ENCODE measurements at places on chromosomes 11 and 22.

GRCh38 chr11:61510166-61510919 lies 1.8 kb downstream of the LRRC10B start:
- no peak for DNase-seq

DNA sequence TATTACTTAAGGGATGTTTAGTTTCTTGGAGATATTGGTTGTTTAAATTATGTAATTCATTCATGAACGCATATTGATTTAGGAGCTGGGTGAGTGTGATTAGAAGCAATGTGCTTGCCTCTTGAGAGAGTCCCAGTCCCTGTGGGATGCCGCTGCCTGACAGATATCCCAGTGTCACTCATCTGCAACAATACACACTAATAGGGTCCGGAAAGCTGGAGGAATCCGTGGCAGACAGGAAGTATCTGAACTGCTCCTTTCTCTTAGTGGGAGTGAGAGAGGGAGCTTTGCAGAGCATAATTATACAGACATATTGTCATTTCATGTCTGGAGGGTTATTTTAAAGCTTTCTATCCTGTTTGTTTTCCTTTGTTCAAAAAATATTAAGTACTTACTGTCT lies 17.4 kb downstream of the AMOTL1 start:
- no peak for DNase-seq

GRCh38 chr11:72190631-72191071 lies 1.3 kb upstream of the FOLR1 start:
- no peak for DNase-seq

DNA sequence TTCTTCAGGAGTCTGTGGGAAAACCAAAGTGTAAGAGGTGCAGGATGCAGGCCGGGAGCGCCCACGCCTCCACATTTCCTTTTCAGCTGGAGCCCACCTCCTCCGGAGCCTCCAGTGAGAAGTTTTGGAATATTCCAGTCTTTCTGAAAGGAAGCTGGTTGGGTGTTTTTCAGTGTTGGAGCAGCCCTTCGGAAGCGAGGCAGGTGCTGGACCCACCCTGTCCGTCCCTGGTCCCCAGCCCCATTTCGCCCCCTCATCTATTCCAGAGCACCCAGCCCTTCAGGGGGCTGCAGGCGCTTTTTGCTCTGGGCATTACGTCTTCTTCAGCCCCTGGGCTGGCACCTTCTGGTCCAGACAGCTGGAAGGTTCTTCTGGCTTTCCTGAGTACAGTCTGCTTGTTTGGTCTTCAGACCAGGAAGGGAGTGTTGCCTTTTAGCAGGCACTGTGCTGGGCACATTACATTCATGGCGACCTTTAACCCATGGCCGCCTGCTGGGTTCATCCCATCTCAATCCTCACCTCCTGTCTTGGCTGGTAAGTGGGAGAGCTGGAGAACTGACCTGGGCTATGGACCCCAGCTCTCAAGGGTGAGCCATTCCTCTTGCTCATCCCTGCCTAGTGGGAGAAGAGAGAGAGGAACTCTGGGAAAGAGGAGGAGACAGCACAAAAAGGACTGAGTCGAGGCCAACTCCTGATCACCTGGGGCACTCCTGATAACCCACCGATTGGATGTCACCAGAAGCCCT lies 710 bp upstream of the THY1 start:
- no peak for DNase-seq

DNA sequence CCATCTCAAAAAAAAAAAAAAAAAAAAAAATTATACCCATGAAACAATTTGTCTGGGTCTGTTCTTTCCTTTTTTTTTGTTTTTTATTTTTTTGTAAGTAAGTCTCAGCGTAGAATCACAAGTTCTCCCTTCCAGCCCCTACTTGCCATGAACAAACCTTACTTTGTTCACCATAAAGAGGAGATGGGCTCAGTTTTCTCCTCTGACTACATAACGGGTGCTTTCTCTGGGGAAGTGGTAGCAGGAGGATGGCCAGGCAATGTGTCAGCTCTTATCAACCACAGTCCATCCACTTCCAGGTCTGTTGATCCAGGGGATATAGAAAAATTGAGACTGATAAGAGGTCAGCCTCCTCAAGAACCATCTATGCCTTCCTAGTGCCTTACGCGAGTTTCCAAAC lies 11.0 kb downstream of the ASCC2 start:
- no peak for DNase-seq

DNA sequence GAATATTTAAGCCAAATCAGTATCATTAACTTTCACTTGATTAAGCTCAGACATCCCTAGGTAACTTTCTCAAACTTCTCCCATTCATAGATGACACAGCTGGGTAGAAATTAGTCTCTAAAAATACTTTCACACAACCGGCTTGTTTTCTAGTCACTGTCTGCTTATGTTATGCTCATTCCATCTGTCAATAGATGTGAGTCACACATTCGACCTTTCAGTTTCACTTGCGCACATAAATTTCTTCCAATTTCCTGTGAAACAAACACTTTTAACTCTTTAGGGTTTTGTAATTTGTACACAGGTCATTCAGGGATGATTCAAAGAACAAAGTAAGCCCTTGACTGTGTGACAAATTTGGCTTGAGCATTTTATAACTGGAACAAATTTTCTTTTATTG lies 723.0 kb downstream of the KCNA4 start:
- peak; percentile 72 for DNase-seq

DNA sequence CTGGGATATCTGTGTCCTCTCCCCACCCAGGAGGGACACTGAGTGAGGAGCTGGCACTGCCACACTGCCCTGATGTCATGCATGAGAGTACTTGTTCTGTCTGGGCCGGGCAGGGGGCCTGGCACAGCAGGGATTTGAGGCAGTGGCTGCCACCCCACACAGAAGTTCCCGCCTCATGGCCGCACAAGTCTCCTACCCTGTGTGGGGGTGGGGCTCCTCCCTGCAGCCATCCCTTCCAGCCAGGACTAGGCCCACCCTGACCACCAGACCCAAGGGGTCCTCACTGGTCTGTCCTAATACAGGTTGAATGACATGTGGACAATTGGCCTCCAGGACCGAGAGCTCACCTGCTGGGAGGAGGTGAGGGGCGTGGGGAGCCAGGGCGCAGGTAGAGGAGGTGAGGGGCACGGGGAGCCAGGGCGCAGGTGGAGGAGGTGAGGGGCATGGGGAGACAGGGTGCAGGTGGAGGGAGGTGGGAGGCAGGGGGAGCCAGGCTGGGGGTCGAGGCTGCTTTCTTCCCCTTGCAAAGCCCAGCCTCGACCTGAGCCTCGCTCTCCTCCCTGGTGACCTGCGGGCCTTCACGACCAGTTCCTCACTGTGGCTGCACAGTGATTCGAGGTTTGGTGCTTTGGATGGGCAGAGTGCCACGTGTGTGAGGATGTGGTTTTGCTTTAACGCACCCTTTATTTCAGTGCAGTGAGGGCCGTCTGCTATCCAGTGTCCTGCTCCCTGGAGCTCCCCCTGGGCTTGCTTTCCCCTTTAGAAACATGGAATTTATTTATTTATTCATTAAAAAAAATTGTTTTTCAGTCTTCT lies 7.4 kb downstream of the LZTR1 start:
- peak; percentile 67 for DNase-seq

DNA sequence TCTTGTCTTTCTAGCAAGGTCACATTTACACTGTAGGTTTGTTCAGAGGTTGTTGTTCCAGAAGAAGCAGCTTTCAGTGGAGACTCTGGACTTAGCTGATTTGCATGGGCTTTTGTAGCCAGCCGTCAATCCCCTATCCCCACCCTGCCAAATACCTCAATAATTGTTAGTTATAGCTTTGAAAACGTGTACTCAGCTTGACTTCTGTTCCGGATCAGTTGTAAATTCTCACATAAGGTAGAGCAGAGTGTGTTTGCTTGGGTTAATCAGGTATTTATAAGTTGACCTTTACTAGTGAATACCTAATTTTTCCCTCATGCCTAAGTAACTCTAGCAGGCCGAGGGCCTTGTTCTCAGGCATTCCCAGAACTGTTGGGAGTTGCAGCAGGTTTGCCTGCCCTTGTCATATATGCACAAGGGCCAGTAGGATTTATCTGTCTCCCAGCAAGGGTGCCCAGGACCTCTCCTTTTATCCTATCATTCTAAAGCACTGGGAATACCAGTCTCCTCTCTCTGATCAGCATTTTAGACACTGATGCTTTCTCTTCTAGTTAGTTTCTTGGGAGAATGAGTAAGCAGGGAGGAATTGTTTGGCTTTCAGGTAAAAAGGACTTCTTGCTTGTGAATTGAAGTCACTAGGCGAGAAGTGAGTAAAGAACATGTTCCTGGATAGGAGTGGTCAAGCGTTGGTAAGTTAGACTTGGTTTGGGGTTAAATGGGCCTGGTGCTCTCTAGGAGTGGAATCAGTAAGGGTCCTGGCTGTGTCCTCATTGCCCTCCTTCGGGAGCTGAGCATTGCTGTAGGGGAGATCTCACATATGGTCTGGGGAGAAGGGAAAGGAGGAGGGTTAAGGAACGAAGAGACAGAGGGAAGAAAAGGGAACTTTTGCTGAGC lies 22.1 kb downstream of the STIM1 start:
- DNase-seq = no peak

- peak; percentile 65 for DNase-seq
Measured at GRCh38 chr22:24894998-24895397, 51.5 kb downstream of the LHFPL7 start.

DNA sequence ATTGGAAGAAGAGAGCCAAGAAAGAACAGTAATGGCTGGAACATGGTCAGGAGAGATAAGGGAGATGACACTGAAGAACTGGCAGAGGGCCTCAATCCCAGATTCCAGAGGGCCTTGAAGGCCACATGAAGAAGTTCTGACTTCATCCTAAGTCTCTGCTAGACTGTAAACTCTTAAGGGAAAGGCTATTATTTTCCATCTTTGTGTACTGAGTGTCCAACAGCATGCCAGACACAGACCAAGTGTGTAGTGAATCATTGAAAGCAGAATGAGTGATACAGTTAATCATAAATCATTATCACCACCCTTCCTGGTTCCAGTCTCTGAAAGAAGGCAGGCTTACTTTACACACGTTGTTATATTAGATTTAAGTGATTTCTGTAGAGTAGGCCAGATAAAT lies 185.3 kb upstream of the C11orf87 start:
- DNase-seq = peak; percentile 50

DNA sequence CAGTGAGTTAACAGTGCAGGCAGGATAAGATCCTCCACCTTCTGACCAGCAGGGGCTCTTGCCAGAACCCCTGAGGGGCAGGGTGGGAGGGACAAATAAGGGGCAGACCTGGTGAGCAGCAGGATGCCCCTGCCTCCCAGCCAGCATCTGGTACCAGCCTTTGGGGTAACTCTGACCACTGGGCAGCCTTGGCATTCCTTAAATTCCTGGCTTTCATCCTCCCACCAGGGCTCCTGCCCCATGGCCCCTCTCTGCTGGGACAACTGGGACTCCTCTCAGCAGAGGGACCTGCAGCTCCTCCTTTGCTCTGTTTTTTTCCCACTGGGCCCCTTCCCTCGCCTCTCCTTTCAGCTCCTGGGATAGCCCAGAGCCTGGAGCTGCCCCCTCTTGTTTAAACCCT lies 98.0 kb upstream of the CD82 start:
- no peak for DNase-seq

GRCh38 chr11:1339066-1339675 lies 29.7 kb upstream of the TOLLIP start:
- DNase-seq = no peak

DNA sequence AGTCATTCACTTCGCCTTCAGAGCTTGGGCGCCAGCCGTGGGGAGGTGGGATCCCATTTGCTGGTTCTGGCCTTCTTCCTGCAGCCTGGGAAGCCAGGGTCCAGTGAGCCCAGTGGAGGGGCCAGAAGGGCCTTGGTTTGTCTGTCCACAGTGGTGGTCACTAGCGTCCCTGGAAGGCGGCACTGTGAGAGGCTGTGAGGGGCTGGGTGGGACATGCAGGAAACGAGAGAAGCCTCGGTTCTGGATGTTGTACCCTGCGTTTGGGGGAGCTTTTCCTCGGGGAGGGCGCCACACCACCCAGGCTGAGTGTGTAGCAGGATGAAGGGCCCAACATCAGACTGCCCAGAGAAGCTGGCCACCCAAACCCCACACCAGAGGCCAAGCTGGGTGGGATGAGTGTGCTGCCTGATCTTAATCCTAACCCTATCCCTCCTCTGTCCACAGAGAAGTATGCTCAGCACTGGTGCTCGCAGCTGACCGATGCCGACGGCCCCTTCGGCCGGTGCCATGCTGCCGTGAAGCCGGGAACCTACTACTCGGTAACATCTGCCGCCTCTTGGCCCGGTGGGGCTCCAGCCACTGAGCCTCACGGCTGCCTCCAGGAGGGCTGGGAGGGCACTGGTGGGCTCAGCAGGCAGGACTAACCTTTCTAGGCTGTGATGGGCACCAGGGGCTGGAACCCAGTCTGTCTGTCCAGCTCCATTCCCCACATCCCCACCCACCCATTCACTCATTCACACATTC lies 14.4 kb downstream of the MUC5AC start:
- no peak for DNase-seq

- no peak for DNase-seq
Measured at GRCh38 chr11:126766440-126766839, 234.1 kb downstream of the KIRREL3 start.
